ENCODE measurements at places on chromosomes 13 and 19.

DNA sequence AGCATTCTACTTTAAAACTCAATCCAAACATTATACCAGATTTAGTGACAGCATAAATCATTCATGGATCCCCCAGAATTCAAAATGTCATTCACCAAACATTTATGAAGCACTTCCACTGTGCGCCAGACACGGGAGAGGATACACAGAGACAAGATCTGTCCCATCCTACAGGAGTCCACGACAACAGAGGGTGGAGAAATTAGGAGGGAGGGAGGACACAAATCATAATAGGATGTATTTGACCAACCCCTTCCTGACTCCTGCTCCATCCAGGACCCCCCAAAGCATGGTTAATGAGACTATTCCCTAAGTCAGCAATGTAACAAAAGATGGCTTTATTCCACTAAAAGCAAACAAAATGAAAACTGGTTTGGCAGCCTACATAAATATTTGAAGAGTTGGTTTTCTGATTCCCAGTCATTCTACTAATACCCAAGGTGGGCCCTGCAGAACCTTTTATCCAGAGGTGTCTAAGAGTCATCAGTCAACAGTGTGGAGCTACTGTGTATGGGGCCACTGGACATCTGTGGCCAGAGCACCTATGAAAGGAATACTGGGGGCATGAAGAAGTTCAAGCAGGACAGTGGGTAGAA lies 62.8 kb upstream of the DOCK9 start:
- DNase-seq = no peak

DNA sequence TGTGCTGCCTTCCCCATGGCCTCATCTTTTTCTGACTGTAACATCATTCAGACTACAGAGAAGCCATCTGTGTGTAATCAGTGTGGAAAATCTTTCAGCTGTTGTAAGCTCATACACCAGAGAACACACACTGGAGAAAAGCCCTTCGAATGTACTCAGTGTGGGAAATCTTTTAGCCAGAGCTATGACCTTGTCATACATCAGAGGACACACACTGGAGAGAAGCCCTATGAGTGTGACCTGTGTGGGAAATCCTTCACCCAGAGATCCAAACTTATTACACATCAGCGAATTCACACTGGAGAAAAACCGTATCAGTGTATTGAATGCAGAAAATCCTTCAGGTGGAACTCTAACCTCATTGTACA lies 17.2 kb upstream of the ZNF8 start:
- DNase-seq = no peak

GRCh38 chr13:73898276-73898675 lies 235.9 kb downstream of the KLF12 start:
- DNase-seq = no peak

GRCh38 chr19:23460656-23461055 lies 65.4 kb upstream of the ZNF91 start:
- no peak for DNase-seq

GRCh38 chr13:77429320-77430142 lies 102.6 kb upstream of the MYCBP2 start:
- DNase-seq = no peak

DNA sequence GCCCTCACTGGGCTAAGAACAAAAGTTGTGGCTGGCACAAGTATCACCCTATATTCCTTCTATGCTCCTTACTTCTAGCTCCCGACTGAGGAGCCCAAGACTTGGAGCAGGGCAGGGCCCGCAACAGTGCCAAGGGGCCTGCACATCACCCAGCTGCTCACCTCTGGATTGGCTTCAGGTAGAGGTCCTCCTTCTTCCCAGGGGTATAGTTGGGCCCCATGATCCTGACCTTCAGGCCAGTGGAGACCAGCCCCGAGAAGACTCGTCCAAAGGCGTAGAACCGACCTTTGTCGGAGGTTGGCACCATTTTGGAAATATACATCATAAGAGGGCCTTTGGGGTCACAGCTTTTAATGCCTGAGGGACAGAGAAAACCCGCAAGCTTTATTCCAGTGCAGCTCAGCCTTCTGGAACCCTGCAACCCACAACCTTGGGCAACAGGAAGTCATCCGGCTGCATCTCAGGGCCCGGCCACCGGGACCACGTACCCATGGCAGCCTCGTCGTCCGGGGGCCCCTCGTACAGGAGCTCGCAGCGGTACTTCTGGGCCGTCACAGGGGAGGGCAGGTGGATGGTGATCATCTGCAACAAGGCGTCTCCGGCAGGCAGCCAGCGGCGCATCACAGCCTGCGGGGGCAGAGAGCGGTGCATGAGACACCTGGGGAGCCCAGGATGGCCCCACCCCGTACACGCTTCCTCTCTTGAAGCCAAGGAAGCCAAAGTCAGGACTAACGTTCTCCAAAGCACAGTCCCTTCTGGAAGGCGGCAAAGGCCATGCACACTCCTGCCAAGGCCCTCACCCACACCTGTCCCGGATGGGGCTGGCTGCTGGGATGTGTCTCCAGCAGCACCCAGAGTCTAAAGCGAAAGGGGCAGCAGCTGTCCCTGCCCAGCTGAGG lies 4.7 kb downstream of the EEF2 start:
- no peak for DNase-seq
